ENCODE measurements at places on chromosomes 13 and 19.

- no peak for DNase-seq
Observed at GRCh38 chr13:48733739-48734335, 80.1 kb downstream of the CYSLTR2 start.

- DNase-seq: no peak
Observed at GRCh38 chr19:17902701-17903100, 30.1 kb upstream of the CCDC124 start.

GRCh38 chr19:12794971-12795381 is 3.7 kb downstream of the JUNB start:
- no peak for DNase-seq

- no peak for DNase-seq
Observed at GRCh38 chr19:46915386-46915785, 54.6 kb downstream of the ARHGAP35 start.

GRCh38 chr19:5519076-5519475 is 48.7 kb downstream of the TINCR start:
- no peak for DNase-seq

- no peak for DNase-seq
Observed at GRCh38 chr19:7658219-7658686, 10.6 kb upstream of the RETN start.

DNA sequence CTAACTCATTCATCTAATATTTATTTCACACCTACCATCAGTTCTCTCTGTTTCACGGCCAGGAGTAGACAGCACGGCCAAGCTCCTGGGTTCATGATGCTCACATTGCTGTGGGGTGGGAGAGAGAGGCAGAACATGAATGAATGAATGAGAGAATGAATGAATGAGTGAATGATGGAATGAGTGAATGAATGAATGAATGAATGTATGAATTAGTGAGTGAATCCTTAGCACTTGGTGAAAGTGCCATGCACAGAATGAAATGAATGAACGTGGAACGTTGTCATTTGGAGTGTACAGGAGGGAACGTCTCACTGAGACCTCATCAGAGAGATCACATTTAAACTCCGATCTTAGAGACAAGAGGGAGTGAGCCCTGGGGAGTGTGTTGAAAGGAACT is 11.9 kb upstream of the KIR2DL4 start:
- no peak for DNase-seq

GRCh38 chr13:90533866-90534265 is 813.6 kb upstream of the MIR17HG start:
- no peak for DNase-seq

DNA sequence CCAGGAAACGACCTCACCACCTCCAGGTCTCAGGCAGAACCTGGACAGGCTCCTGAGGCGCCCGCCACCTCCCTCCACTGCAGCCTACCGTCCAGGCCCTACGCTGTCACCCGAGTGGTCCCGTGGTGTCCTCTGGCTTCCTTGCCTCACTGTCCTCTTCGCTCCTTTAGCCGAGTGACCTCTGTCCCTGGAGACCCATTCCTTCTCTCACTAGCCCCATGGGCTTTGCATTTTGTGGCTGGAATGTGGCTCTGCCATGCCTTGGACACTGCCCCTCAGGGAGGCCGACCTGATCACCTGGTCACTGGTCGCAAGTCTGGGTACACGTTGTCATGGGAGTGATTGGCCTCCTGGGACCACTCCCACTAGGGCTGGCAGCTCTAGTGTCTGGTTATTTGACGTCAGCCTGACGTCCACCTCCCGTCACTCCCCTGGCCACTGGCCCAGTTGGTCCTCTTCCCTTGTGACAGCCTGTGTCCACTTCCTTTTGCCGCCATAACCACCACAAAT is 17.9 kb downstream of the SLC25A42 start:
- DNase-seq: no peak
